ENCODE measurements at places on chromosomes 4 and X.

GRCh38 chrX:95629737-95630136 is 1054.9 kb upstream of the DIAPH2 start:
- DNase-seq, result no peak

- no peak for DNase-seq
Measured at GRCh38 chr4:912548-913279, 19.4 kb downstream of the GAK start.

DNA sequence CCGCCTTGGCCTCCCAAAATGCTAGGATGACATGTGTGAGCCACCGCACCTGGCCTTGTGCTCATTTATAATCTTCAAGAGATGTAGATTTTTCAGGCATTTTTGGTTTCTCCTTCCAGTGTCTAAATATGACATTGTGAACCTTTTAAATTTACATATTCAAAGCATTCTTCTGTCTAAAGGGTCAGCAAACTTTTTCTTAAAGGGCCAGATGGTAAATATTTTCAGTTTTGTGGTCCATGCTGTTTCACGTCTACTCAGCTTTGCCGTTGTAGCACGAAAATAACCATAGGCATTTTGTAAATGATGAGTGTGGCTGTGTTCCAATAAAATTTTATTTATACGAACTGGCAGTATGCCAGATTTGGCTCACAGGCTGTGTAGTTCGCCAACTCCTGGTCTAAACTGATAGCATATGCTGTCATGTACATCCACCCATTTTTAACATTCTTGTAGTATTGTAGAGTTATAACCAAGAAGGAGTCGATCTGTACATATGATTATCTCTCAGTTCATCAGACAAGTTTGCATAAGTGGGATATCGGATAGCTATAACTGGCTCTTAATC is 12.7 kb upstream of the GCNA start:
- DNase-seq, result no peak

DNA sequence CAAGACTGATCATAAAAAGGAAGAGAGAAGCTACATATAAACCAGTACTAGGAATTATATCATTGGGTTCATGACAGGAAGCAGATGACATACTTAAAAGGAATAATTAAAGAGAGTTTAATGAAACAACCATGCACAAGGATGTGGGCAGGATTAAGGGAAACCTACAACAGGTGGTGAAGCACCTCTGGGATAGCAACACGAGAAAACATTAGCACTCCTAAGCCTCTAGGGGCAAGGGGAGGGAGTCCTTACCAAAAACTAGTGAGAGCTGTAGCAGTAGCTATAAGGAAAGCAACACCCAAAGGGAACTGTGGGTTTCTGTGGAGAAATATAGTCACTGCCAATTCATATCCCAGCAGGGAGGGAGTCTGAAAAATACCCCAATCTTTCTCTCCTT is 7.2 kb upstream of the THOC2 start:
- no peak for DNase-seq

GRCh38 chrX:16559206-16559619 is 90.7 kb upstream of the S100G start:
- peak; percentile 53 for DNase-seq

GRCh38 chr4:87117732-87118075 is 102.7 kb downstream of the KLHL8 start:
- DNase-seq, result no peak

- no peak for DNase-seq
Measured at GRCh38 chrX:13934731-13935130, 95.0 kb downstream of the GEMIN8 start.

DNA sequence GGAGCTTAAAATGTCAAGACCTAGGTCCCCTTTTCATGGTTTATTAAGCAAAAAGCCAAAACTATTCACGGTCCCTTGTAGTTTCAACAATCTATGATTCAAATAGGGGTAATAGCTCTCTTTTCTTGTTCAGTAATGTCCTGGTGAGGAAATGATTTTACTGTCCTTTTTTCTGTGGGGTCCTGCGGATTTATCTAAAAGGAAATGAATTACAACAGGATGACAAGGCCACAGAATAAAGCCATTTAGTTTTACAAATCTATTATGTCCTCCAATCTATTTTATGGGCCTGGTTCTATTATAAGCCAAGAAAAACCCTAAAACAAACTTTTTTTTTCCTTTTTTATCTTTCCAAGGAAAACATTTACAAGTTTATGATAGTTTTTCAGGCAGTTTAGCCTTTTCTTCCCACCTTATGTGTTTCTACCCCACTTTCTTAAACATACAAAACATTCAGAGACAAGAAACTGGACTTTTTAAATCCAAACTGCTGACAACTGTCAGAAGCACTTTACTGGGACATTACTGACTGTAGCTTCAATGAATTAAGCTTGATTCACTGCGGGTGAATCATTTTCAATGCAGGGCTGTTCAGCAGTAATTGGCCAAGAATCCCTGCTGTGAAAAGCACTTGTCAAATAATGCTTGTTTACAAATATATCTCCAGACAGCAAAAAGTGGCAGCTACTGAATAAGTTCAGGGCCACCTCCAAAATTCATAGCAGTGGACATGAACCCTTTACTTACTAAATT is 4.3 kb downstream of the EPHA5 start:
- no peak for DNase-seq

GRCh38 chr4:178264001-178264400 is 821.8 kb upstream of the AGA start:
- DNase-seq, result no peak

GRCh38 chr4:124913237-124913636 is 200.7 kb upstream of the ANKRD50 start:
- DNase-seq, result no peak

DNA sequence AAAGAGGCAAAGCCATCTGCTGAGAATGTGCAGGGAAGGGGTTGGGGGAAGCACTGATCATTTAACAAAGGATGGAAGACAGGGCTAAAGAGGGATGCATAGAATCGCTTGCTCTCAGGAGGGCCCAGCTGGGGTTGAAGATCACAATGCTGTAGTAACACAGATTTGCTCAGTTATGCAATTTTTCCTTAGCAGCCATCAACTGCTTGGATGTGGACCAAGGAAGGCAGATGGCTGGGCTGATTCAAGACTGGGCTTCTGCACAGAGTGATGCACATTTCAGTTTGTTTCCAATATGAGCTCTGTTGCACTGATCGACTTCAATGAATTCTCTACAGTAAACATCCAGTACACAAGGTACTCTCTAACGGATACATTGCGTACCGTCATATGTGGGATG is 127.8 kb upstream of the TBL1X start:
- DNase-seq, result peak; percentile 80

- DNase-seq, result no peak
Measured at GRCh38 chrX:41481264-41482109, 34.3 kb downstream of the NYX start.

- DNase-seq, result peak; percentile 20
Measured at GRCh38 chrX:7389576-7389975, 241.6 kb upstream of the PUDP start.

GRCh38 chr4:77579406-77580076 is 26.1 kb upstream of the CXCL13 start:
- DNase-seq, result peak; percentile 80

DNA sequence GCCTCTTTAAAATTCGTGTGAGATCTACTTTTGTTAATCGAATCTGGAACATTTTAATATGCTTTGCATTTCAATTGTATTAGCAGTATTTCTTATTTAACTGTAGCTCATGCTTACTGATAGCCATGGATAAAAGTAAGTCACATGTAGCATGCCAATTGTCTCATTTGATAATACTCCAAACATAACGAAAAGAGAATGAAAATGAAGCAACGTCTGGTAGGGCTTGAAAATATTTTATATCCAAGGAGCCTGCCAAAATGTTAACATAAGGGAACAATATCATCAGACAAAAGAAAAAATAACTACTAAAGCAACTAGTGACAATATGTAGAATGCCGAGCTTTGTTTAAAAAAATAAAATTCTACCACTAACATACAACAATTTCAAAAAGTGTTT is 94.1 kb upstream of the MID1 start:
- DNase-seq, result no peak

GRCh38 chrX:7068939-7069367 is 78.6 kb upstream of the STS start:
- no peak for DNase-seq

GRCh38 chr4:88216395-88216794 is 58.0 kb upstream of the ABCG2 start:
- no peak for DNase-seq

DNA sequence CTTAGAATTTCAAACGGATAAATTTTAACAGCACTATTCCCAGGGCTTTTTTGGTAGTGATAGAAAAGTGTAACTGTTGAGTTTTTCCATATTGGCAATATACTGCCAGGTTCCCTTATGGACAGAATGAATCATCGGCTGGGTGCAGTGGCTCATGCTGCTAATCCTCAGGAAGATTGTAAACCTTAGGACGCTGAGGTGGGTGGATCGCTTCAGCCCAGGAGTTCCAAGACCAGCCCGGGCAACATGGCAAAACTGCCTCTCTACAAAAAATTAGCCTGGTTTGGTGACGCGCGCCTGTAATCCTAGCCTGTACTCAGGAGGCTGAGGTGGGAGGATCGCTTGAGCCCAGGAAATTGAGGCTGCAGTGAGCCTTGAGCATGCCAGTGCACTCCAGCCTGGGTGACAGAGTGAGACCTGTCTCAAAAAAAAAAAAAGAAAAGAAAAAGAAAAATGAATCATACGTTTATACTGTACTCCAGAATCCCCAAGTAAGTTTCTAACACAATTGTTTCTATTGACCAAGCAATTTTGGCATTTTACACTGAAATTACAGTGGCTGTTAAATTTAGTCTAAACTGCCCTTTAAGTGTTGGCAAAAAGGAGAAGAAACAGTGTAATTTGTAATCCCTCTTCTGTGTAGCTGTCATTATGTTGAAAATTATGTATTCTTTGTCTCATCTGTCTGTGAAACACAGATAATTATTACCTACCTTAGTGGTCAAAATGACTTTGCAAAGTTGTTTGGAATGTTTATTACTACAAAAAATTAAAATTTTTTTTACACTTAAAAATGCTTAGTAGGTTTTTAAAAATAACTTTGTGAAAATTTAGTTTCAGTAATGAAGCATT is 1.8 kb downstream of the SLC30A9 start:
- DNase-seq, result peak; percentile 1

DNA sequence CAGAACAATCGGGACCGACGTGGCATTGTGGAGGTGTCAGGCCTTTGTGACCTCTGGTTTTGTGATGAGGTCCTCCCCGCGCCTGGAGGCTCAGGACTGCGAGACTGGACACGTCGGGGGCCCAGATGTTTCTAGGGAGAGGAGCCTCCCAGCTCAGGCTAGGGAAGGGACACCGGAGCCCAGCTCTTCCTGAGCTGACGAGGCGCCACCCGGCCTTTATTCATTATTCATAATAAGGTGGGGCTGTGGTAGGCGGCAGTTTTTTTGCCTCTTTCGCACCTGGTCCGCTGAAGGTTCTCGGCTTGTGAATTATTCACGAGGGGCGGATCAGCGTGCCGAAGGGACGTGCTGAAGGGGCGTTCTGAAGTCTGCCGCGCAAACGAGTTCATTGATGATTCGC is 2.3 kb upstream of the UBA1 start:
- DNase-seq, result peak; percentile 41

DNA sequence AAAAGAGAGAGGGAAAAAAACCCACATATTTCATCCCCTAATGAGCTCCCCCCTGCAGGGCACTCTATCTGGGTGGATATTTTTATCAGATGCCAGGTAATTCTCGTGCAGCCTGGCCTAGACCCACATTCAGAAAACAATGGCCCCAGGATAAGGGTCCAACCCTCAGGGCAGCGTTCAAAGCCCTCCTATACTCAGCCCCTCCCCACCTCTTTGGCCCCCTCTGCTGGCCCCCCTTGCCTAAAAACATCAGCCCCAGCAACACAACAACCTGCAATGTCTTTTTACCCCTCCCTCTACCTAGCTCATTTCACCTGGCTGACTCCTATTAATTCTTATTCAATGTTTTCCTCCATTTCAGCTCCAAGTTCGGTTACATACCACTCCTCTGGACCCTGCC is 145.4 kb upstream of the MED14 start:
- DNase-seq, result no peak

GRCh38 chr4:142416121-142416520 is 430.0 kb downstream of the INPP4B start:
- peak; percentile 48 for DNase-seq

DNA sequence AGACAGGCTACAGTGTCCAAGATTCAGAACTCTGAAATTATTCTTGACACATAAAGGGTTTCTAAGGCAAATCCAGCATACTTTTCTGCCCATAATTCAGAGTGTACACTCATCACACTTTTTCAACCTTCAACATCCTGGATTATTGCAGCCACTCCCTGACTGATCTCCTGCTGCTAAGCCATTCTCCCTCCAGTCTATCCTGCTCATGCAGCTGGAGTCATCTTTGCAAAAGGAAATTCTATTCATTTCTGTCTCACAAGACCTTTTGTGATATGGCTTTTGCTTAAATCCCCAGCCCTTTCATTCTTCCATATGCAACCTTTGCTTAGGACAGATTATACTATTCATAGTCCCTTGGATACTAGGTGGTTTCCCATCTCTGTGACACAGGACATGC is 236.1 kb upstream of the LDB2 start:
- DNase-seq, result no peak

DNA sequence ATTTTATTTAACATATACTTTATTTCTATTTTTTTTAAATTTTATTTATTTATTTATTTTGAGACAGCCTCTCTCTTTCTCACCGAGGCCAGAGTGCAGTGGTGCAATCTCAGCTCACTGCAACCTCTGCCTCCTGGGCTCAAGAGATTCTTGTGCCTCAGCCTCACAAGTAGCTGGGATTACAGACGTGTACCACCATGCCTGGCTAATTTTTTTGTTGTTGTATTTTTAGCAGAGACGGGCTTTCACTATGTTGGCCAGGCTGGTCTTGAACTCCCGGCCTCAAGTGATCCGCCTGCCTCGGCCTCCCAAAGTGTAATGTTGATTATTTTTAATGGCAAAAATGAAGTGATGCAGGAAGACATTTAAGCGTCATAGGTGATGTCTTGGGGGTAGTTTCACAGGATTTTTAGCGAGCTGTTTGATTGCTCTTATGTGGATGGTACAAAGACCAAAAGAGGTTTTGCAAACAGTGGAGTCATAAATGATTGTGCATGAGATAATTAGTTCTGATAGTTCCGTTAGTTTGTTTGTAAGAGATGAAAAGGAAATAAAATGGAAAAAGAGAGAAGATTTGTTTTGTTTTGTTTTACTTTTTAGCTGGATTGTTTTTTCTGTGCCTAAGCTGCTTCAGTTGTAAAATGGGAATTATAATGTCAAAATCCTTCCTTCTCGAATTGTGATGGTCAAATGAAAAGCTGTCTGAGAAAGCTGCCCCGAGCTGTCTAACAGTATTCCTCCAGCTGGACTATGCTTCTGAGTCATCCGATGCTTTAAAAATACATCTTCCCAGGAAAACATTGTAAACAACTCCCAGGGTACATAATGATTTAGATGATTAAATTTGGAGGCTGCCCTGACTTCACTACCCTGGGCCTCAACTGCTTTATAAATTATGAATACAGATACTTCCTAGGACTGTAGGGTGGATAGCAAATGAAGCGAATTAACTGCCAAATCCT is 14.7 kb downstream of the RHOH start:
- peak; percentile 30 for DNase-seq

DNA sequence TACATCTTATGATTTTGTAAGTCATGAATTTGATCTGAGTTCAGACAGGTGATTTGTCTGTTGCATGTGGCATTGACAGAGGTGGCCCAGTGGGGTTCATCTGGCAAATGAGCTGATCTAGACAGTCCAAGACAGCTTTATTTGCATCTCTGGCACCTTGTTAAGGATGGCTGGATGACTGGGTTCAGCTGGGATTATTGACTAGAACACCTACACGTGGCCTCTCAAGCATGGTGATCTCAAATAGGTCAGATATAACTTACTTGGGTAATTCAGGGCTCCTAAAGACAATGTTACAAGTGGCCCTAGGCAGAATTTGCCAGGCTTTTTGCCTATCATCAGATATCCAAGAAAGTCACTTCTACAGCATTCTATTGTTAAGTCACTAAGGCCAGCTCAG is 48.0 kb downstream of the APOOL start:
- DNase-seq, result no peak

Data from foreskin fibroblast (primary cell).